ENCODE measurements at places on chromosomes 3 and 15.

DNA sequence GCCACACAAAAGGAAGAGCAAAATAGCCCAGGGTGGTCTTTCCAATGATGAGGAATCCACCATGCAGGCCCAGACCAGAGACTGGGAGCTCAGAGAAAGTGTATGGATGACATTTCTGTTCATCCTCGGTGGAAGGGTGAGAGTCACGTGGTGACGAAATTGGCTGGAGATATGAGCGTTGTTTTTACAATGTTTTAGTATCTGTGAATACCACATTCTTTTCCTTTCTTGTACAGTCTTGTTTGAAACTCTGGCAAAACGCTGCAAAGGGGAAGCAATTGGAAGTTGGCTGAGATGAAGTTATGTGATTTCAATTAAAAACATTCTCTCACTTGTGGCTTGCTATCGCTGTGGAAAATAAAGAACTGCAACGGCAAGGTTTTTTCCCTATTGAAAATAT is 137.5 kb downstream of the MAGI1 start:
- no peak for DNase-seq

GRCh38 chr15:85865070-85865684 is 70.5 kb upstream of the KLHL25 start:
- no peak for DNase-seq

DNA sequence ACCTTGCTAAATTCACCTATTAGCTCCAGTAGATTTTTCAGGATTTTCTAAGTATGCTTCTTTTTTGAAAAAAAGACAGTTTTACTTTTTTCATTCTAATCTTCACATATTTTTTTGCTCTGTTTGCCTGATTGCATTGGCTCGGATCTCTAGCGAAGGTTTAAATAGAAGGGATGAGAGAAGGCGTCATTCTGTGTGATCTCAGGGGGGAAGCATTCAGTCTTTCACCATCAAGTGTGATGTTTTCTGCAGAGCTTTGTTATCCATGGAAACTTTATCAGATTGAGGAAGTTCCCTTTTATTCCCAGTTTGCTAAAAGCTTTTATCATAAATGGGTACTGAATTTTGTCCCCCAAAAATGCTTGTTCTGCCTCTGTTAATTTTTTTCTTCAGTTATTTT is 120.3 kb downstream of the LRRK1 start:
- DNase-seq = no peak

- DNase-seq = no peak
These were observed 1.9 kb upstream of the RAB43 start for GRCh38 chr3:129123314-129124060.

DNA sequence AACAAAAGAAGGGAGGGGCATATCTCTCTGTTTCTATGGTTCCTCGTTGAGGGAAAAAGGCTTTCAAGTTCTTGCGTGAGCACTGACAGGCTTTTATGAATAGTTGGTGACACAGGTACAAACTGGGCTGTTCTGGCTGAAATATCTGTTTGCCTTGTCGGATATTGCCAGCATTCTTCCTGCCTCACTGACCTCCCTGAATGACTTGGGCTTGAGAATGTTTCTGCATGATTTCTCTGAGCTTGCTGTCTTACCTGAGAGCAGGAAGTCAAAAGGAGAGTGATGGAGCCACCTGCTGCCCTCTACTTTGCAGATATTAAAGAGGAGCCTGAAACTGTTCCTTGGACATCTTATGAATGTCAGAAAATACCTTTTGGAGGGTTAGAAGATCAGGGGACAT is 4.8 kb downstream of the GCNT3 start:
- DNase-seq = no peak

- no peak for DNase-seq
These were observed 358.1 kb downstream of the MECOM start for GRCh38 chr3:169305460-169305859.
